Breast epithelium (tissue), 4 donors: ENCODE measurements at places on chromosomes 2 and 18. TPM values are rescaled to one million over a fixed set of nuclear protein-coding genes. Genes with fewer than 3 reads are reported as not detected.

DNA sequence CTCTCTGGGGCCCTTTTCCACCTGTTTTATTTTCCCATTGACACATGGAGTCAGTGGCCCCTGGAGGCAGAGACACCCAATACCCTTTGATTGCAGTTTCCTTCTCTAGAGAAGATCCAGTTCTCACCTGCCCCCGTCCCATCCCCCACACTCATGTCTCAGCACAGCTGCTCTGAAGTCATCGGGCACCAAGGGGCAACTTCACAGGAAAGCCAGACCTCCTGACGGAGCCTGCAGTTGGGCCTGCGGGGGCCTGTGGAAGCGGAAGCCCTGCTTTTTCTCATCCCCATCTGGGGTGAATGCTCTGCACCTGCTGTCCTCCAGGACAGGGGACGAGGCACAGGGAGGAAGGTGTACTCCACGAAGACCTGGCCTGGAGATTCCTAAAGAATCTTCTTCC, 308.3 kb upstream of the EPAS1 start:
- no peaks in the 10 kb centered on the region for H3K36me3 ChIP-seq
- no peaks in the 10 kb centered on the region for H3K27me3 ChIP-seq
- DNase-seq, result no peak
- no peaks in the 10 kb centered on the region for H3K4me1 ChIP-seq
- H3K27ac ChIP-seq, result no peak overlapping the region
- H3K4me3 ChIP-seq, result no peak overlapping the region

GRCh38 chr18:63511285-63511684, 30.9 kb upstream of the SERPINB12 start:
- H3K4me3 ChIP-seq, result no peak overlapping the region
- no peaks in the 10 kb centered on the region for H3K4me1 ChIP-seq
- H3K27ac ChIP-seq, result no peak overlapping the region
- DNase-seq, result no peak

Gene CCBE1
- 4.0 TPM for total RNA-seq

DNA sequence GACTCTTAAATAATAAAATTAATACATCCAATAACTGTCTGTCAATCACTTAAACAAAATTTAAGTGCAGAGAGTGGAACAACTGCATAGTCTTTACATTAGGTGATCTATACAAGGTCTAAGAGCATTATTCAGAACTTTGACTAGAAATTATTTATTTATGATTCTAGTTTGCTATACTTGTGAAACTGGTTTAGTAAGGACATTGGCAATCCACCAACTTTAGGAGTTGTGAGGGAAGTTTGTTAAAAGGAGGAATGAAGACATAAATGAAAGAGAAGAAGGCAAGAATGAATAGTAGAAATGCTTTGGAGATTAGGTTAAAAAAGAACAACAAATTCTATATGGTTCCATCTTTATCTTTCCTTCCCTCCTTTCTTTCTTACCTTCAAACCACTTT, 217.5 kb downstream of the GPD2 start:
- H3K27ac ChIP-seq, result no peak overlapping the region
- H3K4me1 ChIP-seq, result no peaks in the 10 kb centered on the region
- no peak for DNase-seq
- no peaks in the 10 kb centered on the region for H3K27me3 ChIP-seq
- no peaks in the 10 kb centered on the region for H3K36me3 ChIP-seq
- no peak overlapping the region for H3K4me3 ChIP-seq

Gene SLC9A4
- not detected for total RNA-seq

Gene DNPEP
- total RNA-seq, result 79.0 TPM

DNA sequence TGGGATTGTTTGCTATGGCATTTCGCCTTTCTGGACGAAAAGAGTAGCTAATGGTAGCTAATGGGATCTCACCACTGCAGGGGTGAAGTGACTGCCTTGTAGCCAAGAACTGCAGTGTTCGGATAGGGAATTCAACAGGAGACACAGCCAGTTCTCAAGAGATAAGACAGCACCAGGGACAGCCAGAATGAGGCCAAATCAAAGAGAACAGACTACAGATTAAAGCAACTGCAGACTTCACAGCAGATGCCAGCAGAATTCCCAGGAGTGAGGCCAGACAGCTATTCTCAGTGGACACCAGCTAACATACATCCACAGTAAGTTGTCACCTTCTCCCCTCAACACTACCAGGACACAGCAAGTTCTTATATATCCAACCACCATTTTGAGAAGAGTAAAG, 124.0 kb downstream of the PLA2R1 start:
- H3K36me3 ChIP-seq, result no peaks in the 10 kb centered on the region
- no peaks in the 10 kb centered on the region for H3K4me1 ChIP-seq
- no peaks in the 10 kb centered on the region for H3K27me3 ChIP-seq
- H3K27ac ChIP-seq, result no peak overlapping the region
- no peak overlapping the region for H3K4me3 ChIP-seq
- no peak for DNase-seq

Gene SERPINB4
- total RNA-seq, result not detected

DNA sequence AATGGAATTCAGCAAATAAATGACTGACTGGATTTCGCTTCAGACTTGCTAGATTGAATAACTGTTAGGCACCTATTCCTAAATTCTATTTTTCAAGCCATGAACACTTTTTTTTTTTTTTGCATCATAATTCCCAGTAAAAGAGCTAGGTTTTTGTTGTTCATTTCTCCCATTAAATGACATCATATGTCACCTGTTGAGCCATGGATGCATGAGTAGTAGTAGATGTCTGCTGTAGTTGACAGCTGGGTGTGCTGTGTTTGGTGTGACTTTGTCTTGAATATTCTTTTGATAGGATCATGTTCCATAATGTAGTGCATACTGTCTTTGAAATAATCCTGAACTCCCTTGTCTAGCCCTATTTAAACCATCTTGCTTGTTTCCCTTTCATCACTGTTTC, 115.2 kb downstream of the RAB3GAP1 start:
- no peaks in the 10 kb centered on the region for H3K27me3 ChIP-seq
- H3K27ac ChIP-seq, result no peak overlapping the region
- no peak overlapping the region for H3K4me3 ChIP-seq
- no peak for DNase-seq

DNA sequence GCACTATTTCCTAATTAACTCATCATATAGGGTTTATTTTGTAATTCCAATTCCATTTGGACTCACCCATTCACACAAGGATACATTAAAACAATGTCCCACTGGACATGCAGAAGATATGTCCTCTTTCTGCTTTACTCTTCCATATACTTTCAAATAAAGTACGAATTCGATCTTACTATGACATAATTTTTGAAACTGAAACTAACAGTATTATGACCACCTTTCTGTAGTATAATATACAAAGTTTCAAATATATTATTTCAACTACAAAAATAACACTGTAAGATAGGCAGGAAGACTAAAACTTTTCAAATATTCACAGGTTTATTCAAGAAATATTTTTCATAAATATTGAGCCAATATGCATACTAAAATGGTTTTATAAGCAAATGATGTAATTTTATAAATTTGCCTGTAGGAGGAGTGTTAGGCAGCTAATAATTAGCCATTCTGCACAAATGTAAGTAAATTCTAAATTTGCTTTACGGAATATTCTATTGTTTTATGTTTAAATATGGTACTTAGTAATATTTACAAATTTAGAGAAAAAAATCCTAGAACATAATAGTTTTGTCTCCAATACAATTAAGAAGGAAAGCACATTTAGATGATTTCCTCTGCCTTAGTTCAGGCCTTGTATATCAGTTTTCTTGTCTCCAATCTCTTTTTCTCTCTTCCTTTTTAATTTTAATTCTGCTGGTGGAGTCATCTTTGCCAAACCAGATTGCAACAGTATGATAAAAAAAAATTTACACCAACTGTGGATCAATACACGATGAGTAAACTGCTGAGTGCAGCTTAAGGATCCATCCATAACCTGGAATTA, 85.9 kb downstream of the CERKL start:
- H3K27ac ChIP-seq, result no peak overlapping the region
- no peak for DNase-seq
- no peaks in the 10 kb centered on the region for H3K36me3 ChIP-seq
- H3K4me1 ChIP-seq, result no peaks in the 10 kb centered on the region

GRCh38 chr2:181461056-181461997, 4.1 kb downstream of the ITGA4 start:
- H3K4me3 ChIP-seq, result no peak overlapping the region
- H3K4me1 ChIP-seq, result no peaks in the 10 kb centered on the region
- no peak overlapping the region for H3K27ac ChIP-seq
- no peak for DNase-seq
- no peaks in the 10 kb centered on the region for H3K36me3 ChIP-seq
- peaks cover 2% of the 10 kb centered on the region for H3K27me3 ChIP-seq

GRCh38 chr2:28406276-28407096, 13.8 kb downstream of the FOSL2 start:
- H3K4me3 ChIP-seq, result no peak overlapping the region
- peaks cover 25% of the 10 kb centered on the region for H3K36me3 ChIP-seq
- DNase-seq, result no peak

Gene RSAD2
- total RNA-seq, result 4.8 TPM

DNA sequence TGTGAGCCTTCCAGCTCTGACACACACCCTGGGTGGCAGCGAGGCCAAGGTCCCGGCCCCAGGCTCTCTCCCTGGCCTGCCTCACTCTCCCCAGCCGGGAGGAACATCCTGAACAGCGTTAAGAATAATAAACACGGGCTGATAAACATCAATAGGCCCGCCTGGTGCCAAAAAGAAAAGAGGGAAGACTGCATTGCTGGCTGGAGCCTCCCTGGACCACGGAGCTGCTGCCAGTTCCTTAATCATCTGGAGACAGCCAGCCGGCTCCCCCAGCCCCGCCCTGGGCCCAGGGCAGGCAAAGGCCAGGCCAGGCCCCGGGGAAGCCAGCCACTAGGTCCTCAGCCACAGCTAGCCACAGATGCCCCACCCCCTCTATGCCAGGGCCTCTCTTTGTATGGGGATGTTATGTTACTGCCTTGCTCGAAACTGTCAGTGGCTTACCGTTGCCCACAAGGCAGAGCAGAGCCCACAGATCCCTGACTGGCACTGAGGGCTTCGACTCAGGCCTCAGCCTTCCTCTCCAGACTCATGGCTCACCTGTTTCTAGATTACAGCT, 293.7 kb downstream of the DYSF start:
- H3K36me3 ChIP-seq, result no peaks in the 10 kb centered on the region
- peak overlapping the region; percentile 86 for H3K27ac ChIP-seq
- no peaks in the 10 kb centered on the region for H3K4me1 ChIP-seq
- no peaks in the 10 kb centered on the region for H3K27me3 ChIP-seq
- no peak overlapping the region for H3K4me3 ChIP-seq

DNA sequence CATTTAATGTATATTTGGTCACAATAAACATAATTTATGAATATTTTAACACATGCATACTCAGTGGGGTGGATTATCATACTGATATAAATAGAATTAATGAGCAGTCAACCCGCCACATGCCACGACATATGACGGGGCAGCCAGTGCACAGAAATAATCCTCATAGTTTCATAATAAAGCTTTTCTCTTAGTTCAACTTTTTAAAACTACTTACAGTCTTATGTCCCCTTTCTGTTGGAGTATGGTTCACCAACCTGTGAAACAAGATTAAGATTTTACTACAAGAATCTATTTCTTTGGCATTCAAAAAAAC, 75.6 kb upstream of the ETAA1 start:
- no peak overlapping the region for H3K4me3 ChIP-seq
- H3K36me3 ChIP-seq, result no peaks in the 10 kb centered on the region
- H3K27ac ChIP-seq, result no peak overlapping the region
- no peak for DNase-seq

Gene LYPD6
- 0.16 TPM for total RNA-seq

- H3K27me3 ChIP-seq, result no peaks in the 10 kb centered on the region
- H3K27ac ChIP-seq, result no peak overlapping the region
- no peaks in the 10 kb centered on the region for H3K4me1 ChIP-seq
- no peaks in the 10 kb centered on the region for H3K36me3 ChIP-seq
- no peak overlapping the region for H3K4me3 ChIP-seq
- no peak for DNase-seq
These were observed 138.4 kb upstream of the ARL4C start for GRCh38 chr2:234635284-234635683.

DNA sequence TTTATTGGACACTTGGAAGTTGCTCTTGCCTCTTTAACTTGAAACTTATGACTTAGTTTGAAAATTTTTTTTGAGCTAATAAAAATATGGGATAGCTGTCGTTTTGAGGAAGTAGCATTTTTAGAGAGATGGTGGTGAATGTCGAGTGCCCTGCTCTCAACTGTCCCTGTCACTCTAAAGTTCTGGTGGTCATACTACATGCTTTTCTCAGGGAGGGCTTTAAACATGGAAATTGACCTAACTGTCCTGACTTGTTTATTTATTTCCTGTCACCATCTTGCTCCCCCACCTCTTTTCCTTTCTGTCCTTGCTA, 16.0 kb downstream of the CEP192 start:
- DNase-seq, result no peak
- H3K36me3 ChIP-seq, result no peaks in the 10 kb centered on the region
- H3K4me3 ChIP-seq, result no peak overlapping the region
- H3K27ac ChIP-seq, result no peak overlapping the region
